Smooth muscle cell of bladder (primary cell): ENCODE measurements at places on chromosomes 4 and X. TPM values are rescaled to one million over a fixed set of nuclear protein-coding genes. Genes with fewer than 3 reads are reported as not detected.

USP9X gene
- 110 and 111 TPM in 2 replicates for total RNA-seq

GYPE gene
- 0.74 and 1.3 TPM in 2 replicates for total RNA-seq

TLR10 gene
- total RNA-seq = not detected in 2 replicates

TRIM61 gene
- total RNA-seq = 2.1 and 2.6 TPM in 2 replicates

TMEM150C gene
- 0.65 and 2.7 TPM in 2 replicates for total RNA-seq

ENAM gene
- not detected in 2 replicates for total RNA-seq

TMPRSS11F gene
- not detected in 2 replicates for total RNA-seq

CT45A3 gene
- not detected in 2 replicates for total RNA-seq

NRK gene
- under 0.01 and 2.1 TPM in 2 replicates for total RNA-seq

VCX3B gene
- not detected in 2 replicates for total RNA-seq

RBM3 gene
- 76.8 and 295 TPM in 2 replicates for total RNA-seq

IQSEC2 gene
- total RNA-seq = 5.1 and 7.4 TPM in 2 replicates

SPANXN4 gene
- total RNA-seq = not detected in 2 replicates

CNOT6L gene
- total RNA-seq = 8.8 and 9.2 TPM in 2 replicates

FAM241A gene
- 0.85 and 0.92 TPM in 2 replicates for total RNA-seq

CTAG1B gene
- not detected in 2 replicates for total RNA-seq

SATL1 gene
- total RNA-seq = not detected in 2 replicates

CACNA1F gene
- total RNA-seq = not detected in 2 replicates

RBMXL3 gene
- total RNA-seq = not detected in 2 replicates

AFF2 gene
- under 0.01 TPM in 1 of 2 replicates, not detected in the other for total RNA-seq

GPR34 gene
- not detected in 2 replicates for total RNA-seq

MAGED4B gene
- 25.2 and 38.0 TPM in 2 replicates for total RNA-seq

TRMT2B gene
- total RNA-seq = 8.7 and 9.3 TPM in 2 replicates

SCML2 gene
- total RNA-seq = 0.65 and 0.71 TPM in 2 replicates

BEND4 gene
- total RNA-seq = 0.09 TPM in 1 of 2 replicates, not detected in the other

CRMP1 gene
- total RNA-seq = under 0.01 and 0.14 TPM in 2 replicates

NEUROG2 gene
- total RNA-seq = not detected in 2 replicates

HHIP gene
- under 0.01 and 0.43 TPM in 2 replicates for total RNA-seq

SEPTIN11 gene
- total RNA-seq = 182 and 279 TPM in 2 replicates

GAGE12H gene
- not detected in 2 replicates for total RNA-seq

CPEB2 gene
- 3.6 and 4.3 TPM in 2 replicates for total RNA-seq

CSN2 gene
- total RNA-seq = not detected in 2 replicates

CXorf65 gene
- not detected in 2 replicates for total RNA-seq

GALNTL6 gene
- not detected in 2 replicates for total RNA-seq

OCIAD1 gene
- total RNA-seq = 68.1 and 72.9 TPM in 2 replicates

UGT2A1 gene
- total RNA-seq = not detected in 2 replicates

SHROOM4 gene
- total RNA-seq = 0.28 and 1.0 TPM in 2 replicates

RENBP gene
- total RNA-seq = 2.0 and 2.6 TPM in 2 replicates

TEX13D gene
- not detected in 2 replicates for total RNA-seq

MXD4 gene
- 43.6 and 44.1 TPM in 2 replicates for total RNA-seq

CCNA2 gene
- 5.3 and 6.2 TPM in 2 replicates for total RNA-seq

NMU gene
- total RNA-seq = not detected in 2 replicates
